Epithelial cell of umbilical artery (primary cell): ENCODE measurements at places on chromosomes 2 and 18. TPM values are rescaled to one million over a fixed set of nuclear protein-coding genes. Genes with fewer than 3 reads are reported as not detected.

The GLB1L gene
- 4.0 and 6.2 TPM in 2 replicates for total RNA-seq

The SKOR2 gene
- total RNA-seq, result not detected in 2 replicates

The MAP4K4 gene
- total RNA-seq, result 396 and 452 TPM in 2 replicates

The IL1F10 gene
- total RNA-seq, result not detected in 2 replicates

The C18orf63 gene
- not detected in 2 replicates for total RNA-seq
